ENCODE measurements at places on chromosomes 13 and 19.
A peak's percentile ranks its signal among the peaks of the same experiment; 100 is the strongest.

DNA sequence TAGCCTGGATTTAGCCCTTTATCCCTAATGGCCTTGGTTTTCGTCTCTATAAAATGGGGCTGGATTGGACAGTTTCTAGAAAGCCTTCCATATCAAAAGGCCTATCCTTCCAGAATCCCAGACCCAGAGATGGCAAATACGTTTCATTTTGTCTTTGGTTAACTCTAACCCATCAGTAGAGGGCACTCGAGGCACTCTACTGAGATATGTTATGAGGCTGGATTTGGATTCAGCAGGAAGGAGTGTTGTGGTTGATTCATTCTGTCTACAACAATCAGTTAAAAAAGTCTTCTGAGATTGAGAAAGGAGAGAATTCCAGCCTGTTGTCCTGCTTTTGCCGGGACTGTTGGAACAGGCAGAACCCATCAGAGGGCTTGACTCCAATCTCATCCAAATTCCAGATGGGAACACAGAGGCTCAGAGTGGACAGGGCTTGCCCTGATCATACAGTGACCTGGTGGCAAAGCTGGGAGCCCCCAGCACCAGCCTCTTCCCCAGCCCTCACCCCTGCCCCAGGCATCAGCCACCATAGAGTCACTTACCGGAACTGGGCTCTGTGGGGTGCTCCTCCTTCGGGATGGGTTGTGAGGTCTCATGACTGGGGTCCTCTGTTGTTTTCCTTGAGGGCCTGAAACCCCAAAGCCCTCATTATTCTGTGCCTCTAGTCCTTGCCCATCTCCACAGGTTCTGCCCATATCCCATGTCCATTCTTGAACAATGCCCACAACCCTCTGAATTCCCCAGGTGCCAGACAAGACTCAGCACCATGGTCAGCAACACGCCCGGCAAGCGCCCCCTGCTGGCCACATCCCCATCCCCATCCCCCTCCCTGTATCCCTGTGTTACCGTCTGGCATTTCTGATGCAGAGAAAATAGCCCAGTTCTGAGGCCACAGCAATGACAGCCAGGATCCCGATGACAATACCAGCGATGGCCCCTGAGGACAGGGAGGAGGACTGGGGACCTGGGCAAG, 12.3 kb upstream of the ZNF180 start:
- no peak for DNase-seq

GRCh38 chr19:8259922-8260247, 48.3 kb downstream of the CD320 start:
- DNase-seq, result no peak

- no peak for DNase-seq
These were observed 165.4 kb downstream of the KATNAL1 start for GRCh38 chr13:30141775-30142485.

DNA sequence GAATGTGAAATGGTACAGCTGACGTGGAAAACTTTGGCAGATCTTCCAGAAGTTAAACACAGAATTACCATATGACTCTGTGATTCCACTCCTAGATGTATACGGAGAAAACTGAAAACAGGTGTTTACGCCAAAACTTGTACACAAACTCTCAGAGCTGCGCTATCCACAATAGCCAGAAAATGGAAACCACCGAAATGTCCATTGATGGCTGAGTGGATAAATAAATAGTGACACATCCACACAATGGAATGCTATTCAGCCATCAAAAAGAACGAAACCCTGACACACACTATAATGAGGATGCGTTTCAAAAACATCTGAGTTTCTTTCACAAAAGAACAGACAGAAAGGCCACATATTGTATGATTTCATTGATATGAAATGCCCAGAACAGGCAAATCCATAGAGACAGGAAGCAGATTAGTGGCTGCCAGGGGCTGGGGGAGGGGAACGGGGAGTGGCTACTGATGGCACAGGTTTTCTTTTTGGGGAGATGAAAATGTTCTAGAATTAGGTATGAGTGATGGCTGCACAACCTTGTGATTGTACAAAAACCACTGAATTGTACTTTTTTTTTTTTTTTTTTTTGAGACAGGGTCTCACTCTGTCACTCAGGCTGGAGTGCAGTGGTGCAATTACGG, 33.0 kb downstream of the IL12RB1 start:
- DNase-seq, result no peak

GRCh38 chr13:41107104-41107571, 25.5 kb downstream of the KBTBD6 start:
- DNase-seq, result no peak

DNA sequence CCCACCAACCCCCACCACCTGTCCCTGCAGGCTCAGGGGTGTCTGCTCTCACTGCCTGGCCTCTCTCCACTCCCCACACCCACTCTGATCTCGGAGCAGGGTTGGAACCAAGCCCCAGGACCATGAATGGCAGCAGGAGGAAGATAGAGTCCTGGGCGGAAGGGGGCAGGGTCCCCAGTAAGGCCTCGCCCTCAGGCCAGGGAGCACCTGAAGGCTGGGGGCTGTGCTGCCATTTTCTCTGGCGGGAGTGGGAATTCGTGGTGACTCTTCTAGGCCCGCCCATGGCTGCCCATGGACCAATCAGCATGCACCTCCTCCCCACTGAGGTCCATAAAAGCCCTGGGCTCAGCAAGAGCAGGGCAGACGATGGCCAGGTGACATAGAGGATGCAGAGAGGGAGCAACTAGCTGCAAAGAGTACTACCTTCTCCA, 25.0 kb downstream of the KBTBD6 start:
- no peak for DNase-seq

GRCh38 chr13:98992355-98992754, 14.5 kb upstream of the DOCK9 start:
- DNase-seq, result no peak

DNA sequence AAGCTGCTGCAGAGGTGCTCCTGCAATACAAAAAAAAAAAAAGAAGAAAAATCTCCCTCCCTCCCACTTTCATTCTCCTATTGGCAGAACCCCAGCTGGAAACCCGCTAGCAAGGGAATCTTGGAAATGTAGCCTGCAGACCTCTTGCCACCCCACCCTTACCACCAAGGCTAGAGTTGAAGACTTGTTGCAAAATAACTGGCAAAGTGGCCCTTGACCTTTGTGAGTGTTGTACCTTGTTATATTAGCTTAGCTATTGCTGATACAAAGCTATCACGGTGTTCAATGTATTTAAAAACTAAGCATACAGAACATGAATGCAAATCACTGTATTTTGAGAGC, 57.5 kb upstream of the KCTD4 start:
- no peak for DNase-seq

DNA sequence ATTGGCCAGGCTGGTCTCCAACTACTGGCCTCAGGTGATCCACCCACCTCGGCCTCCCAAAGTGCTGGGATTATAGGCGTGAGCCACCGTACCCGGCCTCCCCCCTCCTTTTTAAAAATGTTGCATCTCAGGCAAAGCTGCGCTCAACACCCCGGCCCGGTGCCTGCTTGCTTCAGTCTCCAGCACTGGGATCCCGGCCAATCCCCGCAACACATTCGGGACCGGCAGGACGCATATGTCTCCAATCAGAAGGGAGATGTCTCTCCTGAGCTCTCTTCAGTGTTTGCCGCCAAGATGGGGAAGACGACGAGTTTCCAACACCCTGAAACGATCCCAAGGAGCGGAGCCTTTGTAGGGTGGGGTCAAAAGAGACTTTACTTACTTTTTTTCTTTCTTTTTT, 16.1 kb downstream of the GNG7 start:
- DNase-seq, result no peak

GRCh38 chr13:39777527-39778061, 122.1 kb downstream of the COG6 start:
- no peak for DNase-seq

- DNase-seq, result peak; percentile 4
These were observed 8.9 kb upstream of the VN1R1 start for GRCh38 chr19:57465680-57466381.

DNA sequence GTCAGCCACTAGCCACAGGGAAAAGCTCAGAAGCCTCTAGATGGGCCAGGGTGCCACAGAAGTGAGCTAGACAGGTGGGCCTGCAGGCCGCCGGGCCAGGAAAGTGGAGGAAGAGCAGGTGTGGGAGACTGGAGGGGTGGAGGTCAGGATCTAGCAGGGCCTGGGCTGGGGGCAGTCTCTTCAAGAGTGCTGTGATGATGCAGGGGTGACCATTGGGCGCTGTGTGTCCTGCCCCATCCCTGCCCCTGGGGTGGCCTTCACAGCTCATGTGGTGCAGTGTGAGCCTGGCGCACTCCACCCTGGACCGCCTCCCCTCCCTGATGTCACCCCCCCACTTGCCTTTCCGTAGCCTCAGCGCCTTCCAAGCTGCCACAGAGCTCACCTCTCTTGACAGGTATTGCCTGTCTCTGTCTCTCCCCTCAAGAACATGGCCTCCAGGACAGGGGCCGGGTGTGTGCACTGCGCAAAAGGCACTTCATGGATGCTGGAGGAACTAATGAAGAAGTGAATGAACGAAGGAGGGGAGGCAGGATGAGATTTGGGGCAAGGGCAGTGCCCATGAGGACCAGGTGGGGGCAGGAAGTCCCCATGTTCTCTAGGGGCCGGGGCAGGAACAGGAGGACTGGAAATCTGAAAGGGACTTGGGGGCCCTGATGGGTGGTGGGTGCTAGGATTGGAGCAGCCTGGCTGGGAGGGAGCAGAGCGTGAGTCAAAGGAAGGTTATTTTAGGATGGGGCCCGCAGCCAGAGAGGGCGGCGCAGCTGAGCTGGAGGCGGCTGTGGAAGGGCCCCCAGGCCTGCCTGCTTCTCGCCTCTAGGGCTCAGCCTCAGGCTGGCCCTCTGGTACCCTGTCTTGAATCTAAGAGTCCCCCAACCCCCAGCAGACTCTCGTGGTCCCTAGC, 6.6 kb downstream of the SSBP4 start:
- DNase-seq, result no peak

- DNase-seq, result no peak
These were observed 490 bp upstream of the SLC5A5 start for GRCh38 chr19:17871032-17871877.

- no peak for DNase-seq
These were observed 213.5 kb downstream of the DIAPH3 start for GRCh38 chr13:59950266-59950665.
